HS-5 (cell line): ENCODE measurements at places on chromosomes 13 and 19.

- no peak for DNase-seq
These were observed 8.0 kb upstream of the TEX30 start for GRCh38 chr13:102781591-102781990.

- no peak for DNase-seq
These were observed 87.6 kb upstream of the MLNR start for GRCh38 chr13:49132479-49133002.

DNA sequence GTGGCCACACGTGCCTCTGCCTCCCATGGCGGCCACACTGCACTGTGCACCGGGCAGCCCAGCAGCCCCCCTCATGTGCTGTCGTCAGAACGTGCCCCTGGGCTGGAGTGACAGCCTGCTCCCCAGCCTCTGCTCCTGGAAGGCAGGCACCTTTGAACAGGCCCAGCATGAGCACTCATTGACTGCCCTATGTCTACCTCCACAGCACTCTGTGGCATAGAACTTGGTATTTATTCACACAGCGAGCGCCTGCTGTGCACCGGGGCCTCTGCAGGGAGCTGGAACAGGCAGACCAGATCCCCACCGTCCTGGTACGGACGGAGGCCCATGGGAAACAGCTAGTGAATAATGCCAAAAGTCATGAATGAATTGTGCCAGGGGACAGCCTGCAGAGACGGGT is 53.7 kb downstream of the DPF1 start:
- DNase-seq: no peak

- no peak for DNase-seq
These were observed 7.1 kb downstream of the LTBP4 start for GRCh38 chr19:40608240-40608621.

DNA sequence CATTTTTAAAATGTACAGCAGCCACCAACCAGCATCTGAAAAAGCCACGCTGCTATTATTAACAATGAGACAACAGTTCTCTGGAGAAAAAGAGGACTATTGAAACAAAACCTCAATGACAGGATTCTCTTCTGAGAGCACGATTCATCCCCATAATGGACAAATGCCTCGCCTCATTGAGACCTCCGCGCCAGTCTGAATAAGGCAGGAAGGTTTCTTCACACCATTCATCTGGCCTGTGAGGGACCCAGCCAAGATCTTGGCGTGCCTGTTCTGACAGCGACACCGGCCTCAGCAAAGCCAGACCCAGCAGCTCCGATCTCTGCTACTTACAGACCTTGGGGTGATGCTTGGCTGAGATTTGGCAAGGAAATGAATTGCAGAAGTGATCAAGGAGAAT is 14.8 kb downstream of the SMIM7 start:
- no peak for DNase-seq

GRCh38 chr13:79936368-79937136 is 404.4 kb downstream of the SPRY2 start:
- peak; percentile 91 for DNase-seq

DNA sequence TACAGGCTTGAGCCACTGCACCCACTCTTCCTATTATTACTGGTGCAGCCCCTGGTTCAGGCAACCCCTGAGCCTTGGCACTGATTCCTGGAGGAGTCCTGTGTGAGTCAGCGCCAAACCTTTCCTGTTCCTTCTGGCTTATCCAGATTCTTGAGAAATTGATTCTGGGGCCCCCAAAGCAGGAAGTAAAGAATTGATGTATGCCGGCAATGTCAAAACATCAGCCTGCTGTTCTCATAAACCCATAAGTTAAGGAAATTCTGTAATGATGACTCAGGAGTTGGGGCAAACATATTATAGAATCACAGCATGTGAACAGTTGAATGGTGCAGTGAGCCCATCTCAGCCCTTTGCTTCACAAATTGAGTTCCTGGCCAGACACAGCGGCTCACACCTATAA is 1.4 kb upstream of the OR7G3 start:
- DNase-seq: peak; percentile 90

- no peak for DNase-seq
These were observed 5.4 kb downstream of the DDX39A start for GRCh38 chr19:14413693-14414181.

GRCh38 chr13:29845440-29846056 is 4.9 kb downstream of the UBL3 start:
- no peak for DNase-seq

DNA sequence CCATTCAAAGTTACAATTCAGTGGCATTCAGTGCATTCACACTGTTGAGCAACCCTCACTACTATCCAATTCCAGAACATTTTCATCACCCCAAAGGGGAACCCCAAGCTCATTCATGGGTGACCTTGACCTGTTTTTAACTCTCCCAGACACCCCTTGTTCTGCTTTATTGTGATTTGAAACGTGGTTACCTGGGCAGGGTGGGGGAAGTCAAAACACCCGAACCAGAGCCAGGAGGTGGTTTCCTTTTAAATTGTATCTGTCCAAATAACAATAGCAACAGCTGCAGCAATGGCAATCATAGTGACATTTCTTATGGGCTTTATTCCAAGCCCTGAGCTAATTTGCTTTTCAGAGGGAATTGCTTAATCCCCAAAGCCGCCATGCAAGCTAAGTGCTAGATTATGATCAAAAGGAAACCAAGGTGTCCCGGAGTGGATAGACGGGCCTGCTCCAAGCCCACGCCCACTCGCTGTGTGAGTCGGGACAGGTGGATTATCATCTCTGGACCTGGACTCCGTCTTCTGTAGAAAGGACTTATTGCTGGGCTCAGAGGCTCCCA is 6.1 kb downstream of the PTGIR start:
- no peak for DNase-seq

- DNase-seq: no peak
These were observed 1.7 kb upstream of the DLEU7 start for GRCh38 chr13:50845211-50845610.

DNA sequence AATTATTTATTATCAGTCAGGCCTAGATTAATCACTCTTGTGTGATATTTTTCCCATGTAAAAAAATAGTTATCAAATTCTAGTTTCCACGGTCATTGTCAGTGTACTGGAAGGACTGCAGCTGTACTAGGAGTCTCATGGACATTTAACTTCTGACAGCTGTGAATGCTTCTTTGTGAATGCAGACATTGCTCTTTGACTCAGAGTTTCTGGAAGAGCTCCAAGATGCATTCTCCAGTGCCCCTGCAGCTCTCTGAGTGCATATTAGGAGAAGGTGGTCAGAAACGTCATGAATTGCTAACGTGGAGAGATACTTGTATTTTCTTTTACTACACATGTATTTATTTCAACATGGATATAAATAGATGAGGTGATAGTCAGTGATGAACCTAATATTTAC is 9.7 kb upstream of the SLITRK5 start:
- peak; percentile 55 for DNase-seq

DNA sequence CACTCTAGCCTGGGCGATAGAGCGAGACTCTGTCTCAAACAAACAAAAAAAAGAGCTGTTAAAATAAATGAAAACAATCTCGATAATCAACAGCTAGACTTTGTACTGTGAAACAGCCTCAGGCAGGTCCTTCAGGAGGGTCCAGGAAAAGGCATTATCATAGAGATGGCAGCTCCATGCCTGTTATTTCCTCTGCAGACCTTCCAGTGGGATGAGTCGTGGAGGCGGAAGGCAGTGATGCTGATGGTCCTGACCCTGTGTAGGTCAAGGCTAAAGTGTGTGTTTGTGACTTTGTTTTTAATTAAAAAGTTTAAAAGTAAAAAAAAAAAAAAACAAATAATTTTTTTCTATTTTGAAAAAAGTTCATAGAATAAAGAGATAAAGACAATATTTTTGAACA is 117.4 kb downstream of the TNFRSF19 start:
- no peak for DNase-seq

DNA sequence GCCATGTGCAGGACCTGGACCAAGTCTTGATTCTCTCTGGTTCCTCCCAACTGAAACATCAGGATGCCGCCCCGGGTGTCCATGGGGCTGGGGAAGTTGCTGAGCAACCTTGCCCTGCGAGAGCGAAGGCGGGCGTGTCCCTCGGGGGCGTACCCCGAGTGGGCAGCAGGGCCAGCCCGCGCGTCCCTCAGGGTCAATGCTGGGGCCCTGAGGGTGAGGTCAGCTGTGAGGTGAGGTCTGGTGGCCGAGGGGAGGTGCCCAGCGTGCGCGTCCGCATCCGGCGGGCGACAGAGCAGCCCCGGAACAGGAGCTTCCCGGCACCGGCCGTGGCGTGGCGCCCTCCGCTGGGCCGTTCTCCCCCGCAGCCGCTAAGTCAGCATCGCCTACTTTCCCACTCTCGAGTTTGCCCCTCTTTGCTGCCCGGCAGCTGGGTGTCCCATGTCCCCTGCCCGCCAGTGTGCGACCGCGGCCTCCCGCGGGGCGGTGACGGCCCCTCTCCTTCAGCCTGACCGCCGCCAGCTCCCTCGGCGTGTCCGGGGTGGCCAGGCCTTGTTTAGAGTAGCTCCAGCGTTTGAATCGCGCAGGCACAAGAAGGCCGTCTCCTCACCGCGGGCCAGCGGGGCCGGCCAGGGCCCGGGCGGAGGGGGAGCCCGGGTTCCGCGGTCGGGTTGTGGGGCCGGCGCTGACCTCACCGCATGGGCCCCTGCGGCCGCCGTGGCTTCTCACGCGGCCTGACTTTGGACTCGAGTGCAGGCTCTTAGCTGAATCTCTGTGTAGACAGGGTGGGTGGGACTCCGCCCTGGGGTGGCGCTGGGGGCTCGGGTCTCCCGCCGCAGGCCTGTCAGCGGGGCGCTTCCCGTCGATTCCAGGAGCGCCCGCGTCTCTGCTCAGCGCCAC is 33.0 kb downstream of the GJA3 start:
- no peak for DNase-seq

GRCh38 chr13:99043831-99044231 is 66.0 kb upstream of the DOCK9 start:
- no peak for DNase-seq

- no peak for DNase-seq
These were observed 30.2 kb upstream of the CCNE1 start for GRCh38 chr19:29781386-29782259.

- DNase-seq: no peak
These were observed 437.3 kb upstream of the ZNF507 start for GRCh38 chr19:31908080-31908479.

DNA sequence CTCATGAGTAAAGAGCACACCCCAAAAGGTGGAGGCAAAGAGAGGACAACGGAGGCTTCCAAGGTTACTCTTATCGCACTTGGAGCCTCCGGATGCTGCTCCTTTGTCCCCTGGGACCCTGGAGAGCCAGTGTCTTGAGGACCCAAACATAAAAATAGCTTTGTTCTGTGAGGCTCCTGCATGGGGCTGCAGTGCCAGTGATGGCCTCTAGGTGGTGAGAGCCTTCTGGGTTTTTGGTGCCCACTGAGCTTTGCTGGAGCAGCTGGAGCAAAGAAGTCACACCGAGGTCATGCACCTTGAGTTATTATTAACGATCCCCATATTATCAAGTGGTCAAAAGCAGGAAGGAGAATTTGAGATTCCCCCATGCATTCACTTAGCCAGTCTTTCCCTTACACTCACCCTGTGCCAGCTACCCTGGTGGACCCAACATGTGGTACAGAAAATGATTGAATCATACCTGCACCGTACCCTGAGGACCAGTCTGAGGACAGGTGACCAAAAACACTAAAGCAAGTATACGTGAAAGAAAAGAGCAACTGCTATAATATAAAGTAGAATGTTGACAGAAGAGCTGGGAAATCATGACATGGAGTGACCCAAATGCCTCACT is 41.5 kb downstream of the ZNF682 start:
- DNase-seq: no peak

- no peak for DNase-seq
These were observed 9.4 kb downstream of the NLRP7 start for GRCh38 chr19:54937926-54938325.

- DNase-seq: no peak
These were observed 568.5 kb downstream of the SLITRK6 start for GRCh38 chr13:85230691-85231093.

- no peak for DNase-seq
These were observed 148.1 kb downstream of the DNAJC15 start for GRCh38 chr13:43171489-43171888.

DNA sequence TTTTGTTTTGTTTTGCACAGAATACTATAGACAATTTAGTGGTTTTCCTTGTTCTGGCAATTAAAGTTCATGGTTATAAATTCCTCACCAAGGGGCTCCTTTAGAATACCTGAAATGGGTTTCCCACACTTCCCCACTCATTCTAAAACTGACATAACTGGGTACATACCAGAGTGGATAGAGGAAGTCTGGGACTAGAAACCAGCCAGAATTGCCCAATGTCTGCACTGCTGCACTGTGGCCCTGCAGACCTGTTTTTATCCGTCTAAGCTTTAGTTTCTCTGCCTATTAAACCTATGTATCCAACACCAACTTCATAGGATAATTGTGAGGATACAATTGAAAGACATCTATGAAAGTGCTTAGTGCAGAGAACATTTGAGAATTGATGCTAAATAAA is 498.6 kb downstream of the KCTD12 start:
- DNase-seq: no peak

DNA sequence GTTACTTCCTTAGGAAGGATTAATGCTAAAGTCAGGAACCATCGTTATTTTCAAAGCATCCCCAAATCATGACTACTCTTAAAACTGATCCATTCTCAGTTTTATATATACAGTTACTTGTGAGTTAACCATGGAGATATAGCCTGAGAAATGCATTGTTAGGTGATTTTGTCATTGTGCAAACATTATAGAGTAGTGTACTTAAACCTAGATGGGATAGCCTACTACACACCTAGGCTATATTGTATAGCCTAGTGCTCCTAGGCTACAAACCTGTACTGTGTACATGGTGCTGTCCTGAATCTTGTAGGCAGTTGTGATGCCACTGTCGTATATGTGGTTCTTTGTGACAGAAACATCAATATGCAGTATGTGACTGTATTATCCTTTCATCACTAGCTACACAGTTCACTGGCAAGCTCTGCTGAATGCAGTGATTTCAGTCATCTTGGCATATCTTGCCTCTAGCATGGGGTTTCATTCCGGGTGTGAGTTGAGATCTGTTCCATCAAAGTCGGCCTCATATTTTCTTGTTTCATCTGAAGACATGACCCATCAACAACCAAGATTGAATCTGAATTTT is 45.3 kb downstream of the CDK8 start:
- DNase-seq: no peak

GRCh38 chr13:62635161-62635560 is 1219.5 kb upstream of the PCDH20 start:
- no peak for DNase-seq

GRCh38 chr19:44942067-44942571 is at the start of gene APOC4:
TSS of gene APOC4 (plus strand) at chr19:44942237. CDS start at chr19:44942278, 41 bp downstream.
- DNase-seq: no peak

DNA sequence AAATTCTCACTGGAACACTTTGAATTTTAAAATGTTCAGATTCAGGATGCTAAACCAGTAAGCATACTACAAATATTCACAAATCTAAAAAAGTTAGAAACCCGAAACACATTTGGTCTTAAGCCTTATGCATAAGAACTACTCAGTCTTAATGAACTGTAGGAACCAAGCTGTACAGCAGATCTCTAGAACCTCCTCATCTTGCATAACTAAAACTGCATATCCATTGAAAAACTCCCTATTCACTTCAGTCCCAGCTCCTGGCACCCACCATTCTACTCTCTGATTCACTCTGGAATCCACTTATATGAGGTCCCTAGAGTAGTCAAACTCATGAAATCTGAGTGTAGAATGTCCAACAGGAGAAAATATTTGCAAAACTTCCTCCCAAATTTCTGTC is 65.6 kb upstream of the CEACAM8 start:
- no peak for DNase-seq
